Dermis microvascular lymphatic vessel endothelial cell (primary cell): ENCODE measurements at places on chromosomes 3 and 15. TPM values are rescaled to one million over a fixed set of nuclear protein-coding genes. Genes with fewer than 3 reads are reported as not detected.

Gene FBLN2
- 2.7 and 10.4 TPM in 2 replicates for total RNA-seq

Gene SERPINI2
- total RNA-seq = not detected in 2 replicates

Gene GOLIM4
- total RNA-seq = 20.6 and 21.8 TPM in 2 replicates

Gene SLC22A13
- total RNA-seq = under 0.01 TPM in 2 replicates

Gene ACAN
- total RNA-seq = 0.13 TPM in 1 of 2 replicates, not detected in the other

Gene MORC1
- total RNA-seq = not detected in 2 replicates

Gene MASP1
- total RNA-seq = 0.77 and 1.9 TPM in 2 replicates

Gene GNAT1
- total RNA-seq = under 0.01 TPM in 1 of 2 replicates, not detected in the other

Gene HHLA2
- not detected in 2 replicates for total RNA-seq

Gene AQP9
- not detected in 2 replicates for total RNA-seq

Gene TRIM59
- 12.5 and 19.4 TPM in 2 replicates for total RNA-seq

Gene QRICH1
- 52.0 and 54.0 TPM in 2 replicates for total RNA-seq
